ENCODE measurements at places on chromosomes 5 and 9.
A peak's percentile ranks its signal among the peaks of the same experiment; 100 is the strongest.

DNA sequence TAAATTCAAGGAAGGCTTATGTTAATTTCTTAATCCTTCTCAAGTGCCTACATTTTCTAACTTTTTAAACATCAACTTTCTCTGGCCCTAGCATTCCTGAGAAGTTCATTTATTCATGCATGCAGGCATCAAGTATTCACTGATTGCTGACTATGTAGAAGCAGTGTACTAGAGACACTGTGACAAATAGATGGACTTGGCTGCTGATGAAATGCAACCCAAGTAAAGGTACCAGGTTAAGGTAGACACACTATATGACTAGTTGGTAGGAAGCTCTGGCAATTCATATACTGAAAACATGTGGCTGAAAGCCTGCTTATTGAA lies 66.6 kb downstream of the PRLR start:
- no peak for DNase-seq

- DNase-seq = no peak
Measured at GRCh38 chr9:76107482-76107881, 217.0 kb downstream of the PCSK5 start.

DNA sequence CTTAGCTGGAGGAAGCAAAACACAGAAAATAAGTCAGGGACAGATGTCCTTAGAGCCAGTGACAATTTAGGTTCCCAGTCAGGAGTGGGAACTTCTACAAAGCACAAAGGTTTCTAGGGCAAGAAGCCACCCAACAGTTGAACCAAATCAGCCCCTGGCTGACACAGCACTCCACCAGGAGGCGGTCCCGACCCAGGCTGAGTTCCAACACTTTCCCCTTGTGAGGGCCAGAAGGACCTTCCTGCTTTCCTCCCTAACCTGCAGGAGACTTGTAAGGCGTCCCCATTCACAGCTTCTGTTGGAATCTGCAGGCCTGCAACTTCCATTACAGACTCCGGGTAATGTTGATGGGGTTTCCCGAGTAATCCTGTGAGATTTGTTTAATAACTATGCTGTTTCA lies 416.4 kb upstream of the IRX1 start:
- no peak for DNase-seq

- DNase-seq = no peak
Measured at GRCh38 chr9:2967766-2968165, 123.9 kb upstream of the PUM3 start.

- no peak for DNase-seq
Measured at GRCh38 chr5:39485079-39485478, 60.3 kb upstream of the DAB2 start.

DNA sequence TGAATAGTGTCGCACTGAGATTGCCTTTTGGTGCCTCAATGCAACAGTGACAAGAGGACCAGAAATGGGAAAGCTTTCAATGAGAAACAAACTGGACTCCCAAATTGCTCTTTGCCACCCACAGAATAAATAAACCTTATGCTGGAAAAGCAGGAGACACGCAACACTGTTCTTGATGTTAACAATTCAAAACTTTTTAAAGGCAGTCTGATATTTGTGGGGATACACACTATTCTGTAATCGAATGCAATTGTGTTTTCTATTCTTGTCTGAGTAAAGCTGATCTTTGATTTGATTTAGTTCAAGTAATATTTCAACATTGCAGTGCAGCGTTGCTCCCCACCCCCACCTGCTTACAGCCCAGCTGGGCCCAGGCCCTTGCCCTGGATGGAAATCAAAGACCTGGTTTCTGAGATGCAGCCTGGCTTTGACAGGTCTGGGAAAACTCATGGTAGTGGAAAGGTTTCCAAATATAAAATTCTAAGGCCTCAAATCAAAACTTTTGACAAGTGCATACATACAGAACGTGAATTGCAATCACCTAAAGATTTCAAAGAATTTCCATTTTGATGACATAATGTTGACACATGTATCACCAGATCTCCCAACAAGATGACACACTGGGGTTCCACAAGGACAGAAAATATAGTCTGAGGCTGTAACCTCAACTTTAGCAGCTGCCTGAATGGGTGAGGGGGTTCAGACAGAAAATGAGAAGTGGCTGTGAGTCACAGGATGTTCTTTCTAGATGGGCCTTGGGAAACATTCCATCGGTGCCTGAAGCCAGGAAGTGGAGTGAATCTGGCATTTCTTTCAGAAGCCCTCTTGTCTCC lies 55.1 kb downstream of the ABCA1 start:
- no peak for DNase-seq

DNA sequence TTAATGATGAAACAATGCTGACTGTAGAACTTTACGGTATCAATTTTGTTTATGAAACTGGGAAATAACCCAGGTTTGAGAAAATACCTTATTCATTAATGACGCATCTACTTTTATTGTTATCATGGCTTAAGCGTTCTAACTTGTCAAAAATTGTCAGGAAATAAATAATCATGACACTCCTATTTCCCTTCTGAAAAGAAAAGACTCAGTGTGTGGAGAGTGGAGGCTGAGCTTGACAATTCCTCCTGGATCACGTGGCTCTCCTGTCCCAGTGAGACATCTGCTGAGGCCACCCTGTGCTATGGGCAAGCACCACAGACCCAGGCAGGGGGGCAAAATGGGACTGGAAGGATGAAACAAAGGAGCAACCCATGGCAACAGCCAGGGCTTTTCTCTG lies 466.4 kb downstream of the ZNF608 start:
- no peak for DNase-seq

DNA sequence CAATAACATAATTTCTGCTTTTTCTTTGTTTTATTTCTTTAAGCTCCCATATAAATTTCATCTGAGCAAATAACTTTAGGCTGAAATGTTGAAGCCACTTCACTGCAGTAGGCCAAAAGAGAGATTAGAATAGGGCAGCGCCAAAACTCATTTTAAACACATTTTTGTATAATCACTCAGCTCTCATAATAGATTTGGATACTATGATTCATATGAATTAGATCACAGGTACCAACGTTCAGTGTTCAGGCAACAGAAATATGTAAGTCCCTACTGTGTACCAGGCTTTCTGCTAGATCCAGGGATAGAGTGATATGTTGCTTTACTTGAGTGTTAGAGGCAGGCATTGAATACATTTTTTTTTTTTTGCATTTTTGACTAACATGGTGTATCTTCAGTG lies 370.5 kb downstream of the PTPRD start:
- DNase-seq = no peak

GRCh38 chr5:77871016-77871415 lies 94.9 kb upstream of the TBCA start:
- no peak for DNase-seq

GRCh38 chr5:39654715-39655114 lies 229.9 kb upstream of the DAB2 start:
- no peak for DNase-seq

DNA sequence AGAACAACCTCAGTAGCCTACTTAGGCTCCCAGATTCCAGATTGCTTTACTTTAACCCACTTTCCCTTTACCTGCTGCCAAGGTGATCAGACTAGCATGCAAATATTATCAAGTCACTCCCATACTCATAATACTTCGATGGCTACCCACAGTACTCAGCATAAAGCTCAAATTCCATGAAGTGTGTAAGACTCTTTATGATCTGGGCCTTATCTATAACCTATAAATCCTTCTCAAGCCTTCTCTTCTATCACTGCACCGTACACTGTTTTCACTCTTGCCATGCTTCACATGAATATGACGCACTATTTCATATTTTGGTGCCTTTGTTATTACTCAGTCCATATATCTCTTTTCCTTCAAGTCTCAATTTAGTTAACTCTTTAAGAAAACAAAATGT lies 135.2 kb upstream of the TARS1 start:
- DNase-seq = no peak

DNA sequence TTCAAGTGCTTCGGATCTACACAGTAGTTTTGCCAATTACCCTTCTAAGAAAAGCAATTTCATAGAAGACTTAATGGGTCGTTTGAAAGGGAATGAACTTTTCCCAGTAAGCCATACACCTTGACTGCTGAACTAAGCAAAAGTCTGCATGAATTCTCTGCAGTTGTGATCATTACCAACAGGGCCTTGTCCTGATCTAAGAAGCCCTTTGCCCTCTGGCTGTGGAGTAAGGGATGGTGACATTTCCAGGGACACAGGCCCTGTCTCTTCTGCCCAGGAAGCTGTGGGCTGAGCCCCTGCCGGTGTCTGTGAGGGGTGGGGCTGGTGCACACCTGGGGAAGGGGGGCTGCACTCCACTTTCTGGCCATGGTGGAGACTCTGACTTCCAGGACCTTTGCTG lies 30.5 kb downstream of the ZDHHC11 start:
- no peak for DNase-seq

GRCh38 chr5:97986069-97986468 lies 787.4 kb upstream of the RGMB start:
- DNase-seq = no peak

GRCh38 chr9:8857926-8858595 lies 1058.5 kb upstream of the DMAC1 start:
- DNase-seq = peak; percentile 78

DNA sequence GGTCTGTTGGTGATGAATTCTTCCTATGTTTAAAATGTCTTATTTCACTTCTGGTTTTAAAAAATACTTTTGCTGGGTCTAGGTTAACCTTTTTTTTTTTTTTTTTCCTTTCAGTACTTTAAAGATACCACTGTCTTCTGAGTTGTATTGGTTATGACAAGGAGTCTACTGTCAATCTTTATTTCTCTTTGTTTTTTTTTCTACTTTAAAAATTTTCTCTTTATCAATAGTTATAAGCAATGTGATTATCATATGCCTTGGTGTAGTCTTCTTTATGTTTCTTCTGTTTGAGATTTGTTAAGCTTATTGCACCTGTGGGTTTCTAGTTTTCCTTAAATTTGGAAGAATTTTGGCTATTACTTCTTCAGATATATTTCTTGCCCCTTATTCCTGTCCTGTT lies 125.6 kb upstream of the SPRY4 start:
- DNase-seq = no peak

DNA sequence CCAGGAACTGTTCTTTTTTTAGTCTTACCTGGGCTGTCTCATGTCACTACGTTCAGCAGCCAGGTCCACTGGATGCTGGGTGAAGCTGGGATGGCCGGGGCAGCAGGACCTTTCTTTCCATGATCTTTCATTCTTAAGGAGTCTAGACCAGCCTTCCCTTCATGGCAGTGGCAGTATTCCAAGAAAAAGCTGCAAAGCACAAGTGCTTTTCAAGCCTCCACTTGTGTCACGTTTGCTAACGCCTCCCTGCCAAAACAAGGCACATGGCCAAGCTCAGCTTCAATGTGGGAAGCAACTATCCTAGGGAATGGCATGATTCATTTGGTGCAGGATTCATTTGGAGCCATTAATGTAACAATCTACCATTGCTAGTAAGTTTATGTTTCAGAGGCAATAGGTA lies 94.8 kb downstream of the RCL1 start:
- no peak for DNase-seq

GRCh38 chr9:76534026-76534425 lies 75.0 kb downstream of the GCNT1 start:
- DNase-seq = no peak

DNA sequence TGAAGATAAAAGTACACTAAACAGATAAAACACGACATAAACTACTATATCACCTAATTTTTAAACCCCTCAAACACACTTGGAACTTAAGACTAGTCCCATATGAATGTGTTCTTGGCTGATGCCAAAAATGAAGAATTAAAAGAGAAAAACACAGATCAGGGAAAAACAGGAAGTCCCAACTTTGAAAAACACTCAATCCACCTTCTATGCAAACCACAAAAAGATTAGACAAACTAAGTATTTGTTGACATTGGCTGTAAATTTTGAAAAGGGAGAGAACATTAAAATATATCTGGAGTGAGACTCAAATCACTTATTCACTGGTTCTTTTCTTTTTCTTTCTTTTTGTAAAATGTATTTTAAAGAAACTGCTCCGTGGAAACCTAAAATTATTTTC lies 81.4 kb downstream of the ANKH start:
- no peak for DNase-seq

GRCh38 chr9:20219437-20219836 lies 402.9 kb downstream of the MLLT3 start:
- no peak for DNase-seq

DNA sequence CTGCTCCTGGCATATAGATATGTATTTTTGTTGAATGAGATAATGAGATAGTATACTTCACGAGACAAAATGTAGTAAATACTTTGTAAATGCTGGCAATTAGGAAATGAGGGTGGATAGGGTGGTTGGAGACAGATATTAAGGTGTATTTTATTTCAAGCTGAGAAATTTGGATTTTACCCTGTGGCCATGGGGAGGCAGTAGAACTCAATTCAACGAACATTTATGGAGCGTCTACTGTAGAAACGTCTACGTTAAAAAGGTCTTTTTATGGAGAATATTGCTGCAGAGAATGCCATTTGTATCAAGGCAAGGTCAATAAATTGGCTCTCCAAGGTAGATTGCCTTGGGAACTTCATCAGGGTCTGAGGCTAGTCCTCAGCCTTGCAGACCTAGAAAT lies 21.5 kb upstream of the RALGPS1 start:
- DNase-seq = no peak

GRCh38 chr9:126633881-126634558 lies 20.3 kb downstream of the LMX1B start:
- DNase-seq = no peak

- DNase-seq = peak; percentile 15
Measured at GRCh38 chr9:93252116-93252780, 68.3 kb downstream of the WNK2 start.

- DNase-seq = no peak
Measured at GRCh38 chr9:137267933-137268355, 9.6 kb upstream of the TOR4A start.

DNA sequence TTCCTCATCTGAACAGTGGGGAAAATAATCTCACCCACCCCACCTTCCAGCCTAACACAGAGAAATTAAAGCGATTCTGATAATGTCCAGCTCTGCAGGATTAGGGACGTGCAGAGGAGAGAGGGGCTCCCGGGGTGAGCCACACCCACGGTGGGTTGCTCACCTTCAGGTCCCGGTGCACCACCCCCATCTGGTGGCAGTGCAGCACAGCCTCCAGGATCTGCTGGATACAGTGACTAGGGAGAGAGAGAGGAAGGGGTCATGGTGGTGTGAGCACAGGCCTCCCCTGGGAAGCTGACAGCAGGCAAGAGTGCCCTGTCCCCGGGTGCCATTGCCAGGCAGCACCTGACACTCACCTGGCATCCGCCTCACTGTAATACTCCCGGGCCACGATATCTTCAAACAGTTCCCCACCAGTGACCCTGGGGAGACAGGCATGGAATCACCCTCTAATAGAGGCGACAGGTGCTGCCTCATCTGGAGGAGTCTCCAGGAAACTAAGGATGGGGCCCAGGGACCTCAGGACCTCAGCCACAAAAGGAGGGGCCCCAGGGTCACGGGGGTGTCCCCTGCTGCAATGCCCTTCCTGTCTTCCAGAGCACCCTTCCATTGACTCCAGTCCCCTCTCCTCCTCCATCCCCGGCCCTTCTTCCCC lies 33.0 kb downstream of the CAMK2A start:
- DNase-seq = no peak

- no peak for DNase-seq
Measured at GRCh38 chr5:26339576-26339975, 698.8 kb downstream of the CDH9 start.

GRCh38 chr5:58286741-58287140 lies 173.1 kb downstream of the PLK2 start:
- DNase-seq = no peak

GRCh38 chr9:17339156-17339555 lies 204.3 kb downstream of the CNTLN start:
- no peak for DNase-seq

Data from sciatic nerve (tissue), 2 donors.